Liver (tissue), 10 donors: ENCODE measurements at places on chromosomes 13 and 19. TPM values are rescaled to one million over a fixed set of nuclear protein-coding genes. Genes with fewer than 3 reads are reported as not detected.

DNA sequence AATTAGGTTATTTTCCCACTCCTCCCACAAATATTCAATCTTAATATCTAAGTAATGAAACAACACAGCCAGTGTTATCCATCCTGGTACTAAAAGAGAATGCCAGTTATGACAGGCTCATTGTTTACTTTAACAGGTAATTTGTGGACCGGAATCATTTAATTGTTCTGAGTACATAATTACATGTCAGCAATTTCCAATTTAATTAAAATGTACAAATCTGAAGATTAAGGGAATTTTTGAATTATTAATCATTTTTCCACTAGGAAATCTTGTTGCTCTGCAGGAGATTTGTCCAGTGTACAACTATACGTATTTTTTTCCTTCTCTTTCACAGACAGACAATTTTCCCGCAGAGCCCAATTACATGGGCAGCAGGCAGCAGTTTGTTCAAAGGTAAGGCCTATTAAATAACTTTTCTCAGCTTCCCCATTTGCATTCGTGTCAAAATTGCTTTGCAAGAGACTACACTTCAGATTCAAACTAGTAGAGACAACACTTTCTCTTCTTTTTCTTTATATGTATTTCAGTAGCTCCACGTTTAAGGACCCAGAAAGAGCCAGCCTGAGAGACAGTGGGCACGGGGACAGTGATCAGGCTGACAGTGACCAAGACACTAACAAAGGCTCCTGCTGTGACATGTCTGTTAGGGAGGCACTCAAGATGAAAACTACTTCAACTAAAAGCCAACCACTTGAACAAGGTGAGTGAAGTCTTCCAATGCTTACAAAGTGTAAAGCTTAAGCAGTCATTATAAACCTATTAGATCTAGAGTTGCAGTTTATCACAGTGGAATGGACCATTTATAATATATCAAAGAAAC lies 34.8 kb downstream of the PCDH17 start:
- H3K4me3 ChIP-seq, result no peak overlapping the region
- H3K27me3 ChIP-seq, result peaks cover 4% of the 10 kb centered on the region
- H3K4me1 ChIP-seq, result no peaks in the 10 kb centered on the region
- no peaks in the 10 kb centered on the region for H3K36me3 ChIP-seq
- DNase-seq, result no peak

GRCh38 chr13:86673931-86674431 lies 874.8 kb upstream of the SLITRK6 start:
- no peak overlapping the region for H3K4me3 ChIP-seq
- no peak overlapping the region for H3K27ac ChIP-seq
- no peaks in the 10 kb centered on the region for H3K4me1 ChIP-seq
- H3K36me3 ChIP-seq, result no peaks in the 10 kb centered on the region
- no peak for DNase-seq

GRCh38 chr13:87954091-87954490 lies 282.9 kb downstream of the SLITRK5 start:
- no peaks in the 10 kb centered on the region for H3K4me1 ChIP-seq
- no peak overlapping the region for H3K4me3 ChIP-seq
- no peaks in the 10 kb centered on the region for H3K36me3 ChIP-seq
- no peaks in the 10 kb centered on the region for H3K27me3 ChIP-seq

- peaks cover 11% of the 10 kb centered on the region for H3K36me3 ChIP-seq
- no peak overlapping the region for H3K4me3 ChIP-seq
- no peaks in the 10 kb centered on the region for H3K4me1 ChIP-seq
- no peak overlapping the region for H3K27ac ChIP-seq
These were observed 8.9 kb downstream of the DEDD2 start for GRCh38 chr19:42208612-42209011.

- peaks cover 7% of the 10 kb centered on the region for H3K4me1 ChIP-seq
- H3K27ac ChIP-seq, result no peak overlapping the region
- no peaks in the 10 kb centered on the region for H3K27me3 ChIP-seq
- H3K36me3 ChIP-seq, result no peaks in the 10 kb centered on the region
- DNase-seq, result peak; percentile 52
- no peak overlapping the region for H3K4me3 ChIP-seq
These were observed 35.9 kb upstream of the ZSCAN5A start for GRCh38 chr19:56350416-56351045.

DNA sequence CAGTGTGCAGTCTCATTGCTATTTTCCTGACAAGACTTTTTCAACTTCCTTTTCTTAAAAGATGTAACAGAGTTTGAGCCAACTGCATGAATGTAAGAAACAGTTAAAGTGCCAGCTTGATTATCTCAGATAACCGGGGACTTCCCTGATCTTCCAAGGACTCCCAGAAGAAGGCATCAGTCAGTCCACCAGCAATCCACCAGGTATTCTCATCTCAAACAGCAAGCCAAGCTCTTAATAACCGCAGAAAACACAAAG lies 350.1 kb downstream of the LIG4 start:
- peaks cover 20% of the 10 kb centered on the region for H3K4me1 ChIP-seq
- DNase-seq, result no peak
- H3K36me3 ChIP-seq, result no peaks in the 10 kb centered on the region
- no peak overlapping the region for H3K4me3 ChIP-seq
- no peaks in the 10 kb centered on the region for H3K27me3 ChIP-seq

The KCTD4 gene
- total RNA-seq, result not detected

The B3GNT3 gene
- 1.0 TPM for total RNA-seq

The PCP2 gene
- total RNA-seq, result not detected
